ENCODE measurements at places on chromosomes 13 and 19.

DNA sequence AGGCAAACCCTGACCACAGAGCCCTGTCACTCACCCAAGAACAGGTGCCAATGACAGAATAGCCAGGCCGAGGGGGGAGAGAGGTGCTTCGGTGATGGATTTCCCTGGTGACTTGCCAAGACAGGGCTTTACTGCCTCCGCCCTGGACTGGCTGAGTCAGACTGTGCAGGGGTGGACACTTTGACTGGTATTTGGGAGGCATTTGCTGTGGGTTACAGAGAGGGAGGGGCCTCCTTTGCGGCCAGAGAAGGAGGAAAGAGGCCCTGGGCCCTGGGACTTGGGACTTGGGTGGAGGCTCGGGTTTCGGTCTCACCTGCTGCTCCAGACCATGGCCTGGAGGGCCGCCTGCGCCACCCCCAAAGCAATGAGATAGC is 4.6 kb upstream of the EPS8L1 start:
- DNase-seq, result no peak

DNA sequence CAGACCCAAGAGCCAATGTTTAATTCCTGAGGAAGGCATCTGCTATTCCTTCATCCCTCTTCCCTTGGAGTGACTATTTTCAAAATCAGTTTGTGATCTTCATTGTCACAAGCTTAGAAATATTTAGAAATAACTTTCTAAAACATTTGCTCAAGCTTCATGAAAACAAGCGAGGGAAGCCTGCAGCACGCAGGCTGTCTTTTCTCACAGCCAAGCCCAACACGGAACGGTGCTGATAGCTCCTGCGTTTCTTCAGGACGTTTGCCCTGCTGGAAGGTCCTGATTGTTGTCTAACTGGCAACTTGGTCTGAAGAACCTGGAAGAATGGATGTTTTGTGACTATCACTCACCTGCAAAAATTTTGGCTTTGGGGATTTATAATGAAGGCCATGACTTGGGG is 152.5 kb downstream of the FGF9 start:
- no peak for DNase-seq

DNA sequence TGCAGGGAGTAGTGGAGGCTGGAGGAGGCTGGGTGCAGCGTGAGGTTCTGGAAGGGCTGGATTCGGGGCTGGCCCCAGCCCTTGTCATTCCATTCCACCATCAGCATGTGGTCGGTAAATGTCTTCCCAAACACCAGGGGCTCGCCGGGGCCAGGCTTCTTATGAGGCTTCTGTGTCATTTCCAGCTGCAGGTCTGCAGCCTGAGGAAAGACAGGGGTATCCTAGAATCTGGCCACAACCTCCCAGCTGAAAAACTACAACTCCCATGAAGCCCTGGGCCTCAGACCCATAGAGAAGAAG is 4.4 kb downstream of the BCAT2 start:
- DNase-seq, result no peak

GRCh38 chr13:27424246-27425157 is at the start of gene GTF3A:
Gene GTF3A, plus strand, starts transcription at chr13:27424619.
- DNase-seq, result peak; percentile 69

DNA sequence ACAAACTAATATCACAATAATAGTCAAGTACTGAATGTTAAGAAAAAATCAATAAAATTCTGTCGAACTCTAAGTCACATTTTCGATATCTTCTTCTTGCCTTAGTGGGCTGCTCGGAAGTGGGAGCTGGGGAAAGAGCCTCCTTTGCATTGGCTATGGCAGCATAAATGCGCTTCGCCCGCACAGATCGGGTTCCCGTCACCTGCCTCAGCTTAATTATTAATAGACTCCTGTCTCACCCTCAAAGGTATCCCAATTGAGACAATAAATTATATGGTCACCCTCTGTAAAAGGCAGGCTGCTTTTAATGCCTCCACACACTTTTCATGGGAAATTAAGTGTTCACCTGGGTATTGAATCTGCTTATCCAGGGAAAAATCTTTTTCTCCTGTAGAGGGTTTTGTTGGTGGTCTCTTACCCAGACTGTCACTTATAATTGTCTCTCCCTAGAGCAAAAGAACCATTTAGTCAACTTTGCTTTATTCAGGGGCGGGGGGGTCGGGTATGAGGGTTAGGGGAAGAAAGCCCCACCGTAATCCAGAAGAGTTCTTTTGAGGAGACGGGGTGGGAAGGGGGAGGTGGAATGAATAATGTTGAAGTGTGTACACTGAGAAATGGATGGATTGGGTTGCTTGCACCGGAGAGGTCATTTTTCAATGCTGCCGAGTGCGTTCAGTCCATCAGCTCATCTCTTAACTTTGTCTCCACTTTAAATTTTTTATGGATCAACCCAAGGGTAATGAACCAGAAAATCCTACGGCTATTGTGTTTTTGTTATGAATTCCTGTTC is 682.6 kb upstream of the SGCG start:
- peak; percentile 19 for DNase-seq

DNA sequence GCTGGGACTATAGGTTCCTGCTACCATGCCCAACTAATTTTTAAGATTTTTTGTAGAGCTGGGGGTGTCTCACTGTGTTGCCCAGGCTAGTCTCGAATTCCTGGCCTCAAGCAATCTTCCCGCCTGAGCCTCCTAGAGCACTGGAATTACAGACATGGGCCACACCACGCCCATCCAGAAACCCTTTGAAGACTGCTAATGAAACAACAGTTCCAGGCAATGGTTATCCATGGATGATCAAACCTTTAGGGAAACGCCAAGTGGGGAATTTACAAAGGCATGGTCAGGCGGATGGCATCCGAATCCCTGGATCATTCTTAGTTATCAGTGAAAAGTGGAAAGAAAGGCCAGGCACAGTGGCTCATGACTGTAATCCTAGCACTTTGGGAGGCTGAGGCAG is 16.9 kb upstream of the DNMT1 start:
- DNase-seq, result no peak

GRCh38 chr13:23510544-23510916 is 59.7 kb upstream of the TNFRSF19 start:
- DNase-seq, result no peak

- DNase-seq, result no peak
These were observed 23.3 kb upstream of the RNF113B start for GRCh38 chr13:98200211-98200878.

DNA sequence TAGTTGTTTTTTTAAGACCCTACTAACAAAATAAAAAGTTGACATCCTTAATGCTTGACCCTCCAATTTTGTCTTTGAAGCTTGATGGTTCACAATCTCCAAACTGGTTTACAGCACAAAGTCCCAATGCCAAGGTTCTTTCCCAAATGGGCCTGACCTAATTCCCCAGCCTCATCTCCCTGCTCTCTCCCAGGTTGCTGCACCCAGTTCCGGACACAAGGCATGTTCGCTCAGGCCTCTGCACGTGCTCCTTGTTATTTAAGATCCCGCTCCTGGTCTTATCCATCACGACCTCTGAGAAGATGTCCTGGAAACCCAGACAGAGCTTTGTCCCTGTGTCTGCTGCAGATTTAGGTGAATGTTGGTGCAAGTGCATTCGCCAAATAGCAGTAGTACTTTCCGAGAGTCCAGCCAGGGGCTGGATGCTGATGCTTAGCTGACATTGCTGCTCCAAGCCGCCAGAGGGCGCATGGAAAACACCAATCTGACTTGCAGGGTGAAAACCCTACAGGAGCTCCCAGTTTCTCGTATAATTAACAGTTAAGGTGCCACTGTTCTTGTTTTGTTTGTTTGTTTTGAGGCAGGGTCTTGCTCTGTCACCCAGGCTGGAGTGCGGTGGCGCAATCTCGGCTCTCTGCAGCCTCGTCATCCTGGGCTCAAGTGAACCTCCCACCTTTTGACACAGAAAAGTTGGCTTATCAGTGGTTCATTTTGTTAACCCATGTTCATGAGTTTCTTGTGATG is 18.5 kb downstream of the LYPD3 start:
- peak; percentile 70 for DNase-seq

All from left renal cortex interstitium (tissue), 4 donors.